Tibial artery (tissue), 4 donors: ENCODE measurements at places on chromosomes 1 and 21.
A peak's percentile ranks its signal among the peaks of the same experiment; 100 is the strongest.

DNA sequence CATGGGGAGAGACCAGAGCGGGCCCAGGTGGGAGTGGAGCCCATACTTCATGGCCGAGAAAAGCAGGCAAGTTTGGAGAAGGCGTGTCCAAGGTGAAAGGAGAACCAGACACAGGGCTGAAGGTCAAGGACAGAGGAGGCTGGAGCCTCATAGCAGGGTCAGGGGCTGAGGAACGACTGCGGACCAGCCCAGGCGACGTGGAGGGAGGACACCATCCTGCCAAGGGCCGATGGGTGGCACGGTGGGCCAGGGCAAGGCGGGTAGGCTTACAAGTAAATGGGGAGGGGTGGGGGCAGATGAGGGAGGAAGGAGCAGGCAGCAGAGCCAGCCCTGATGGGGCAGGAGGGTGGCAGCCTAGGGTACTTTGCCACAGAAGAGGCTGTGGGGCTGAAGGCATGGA lies 18.2 kb upstream of the GPR153 start:
- DNase-seq: no peak

GRCh38 chr1:166122873-166123466 lies 43.8 kb downstream of the FAM78B start:
- DNase-seq: no peak

DNA sequence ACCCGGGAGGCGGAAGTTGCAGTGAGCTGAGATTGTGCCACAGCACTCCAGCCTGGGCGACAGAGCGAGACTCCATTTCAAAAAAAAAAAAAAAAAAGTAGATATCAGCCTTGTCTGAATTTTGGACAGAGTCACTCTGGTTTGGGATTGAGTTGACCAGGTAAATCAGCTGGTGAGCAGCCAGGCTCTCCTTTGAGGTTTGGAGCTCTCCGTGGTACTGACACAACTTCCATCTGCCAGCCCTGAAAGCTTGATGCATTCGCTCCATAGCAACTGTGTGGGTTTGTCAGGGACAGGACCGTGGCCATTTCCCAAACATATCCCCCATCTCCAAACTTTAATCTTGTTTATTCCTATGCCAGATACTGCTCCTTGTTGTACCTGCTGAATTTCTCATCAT lies 155.2 kb downstream of the DMRTA2 start:
- DNase-seq: no peak

GRCh38 chr21:16454399-16454798 lies 724.6 kb downstream of the USP25 start:
- no peak for DNase-seq

DNA sequence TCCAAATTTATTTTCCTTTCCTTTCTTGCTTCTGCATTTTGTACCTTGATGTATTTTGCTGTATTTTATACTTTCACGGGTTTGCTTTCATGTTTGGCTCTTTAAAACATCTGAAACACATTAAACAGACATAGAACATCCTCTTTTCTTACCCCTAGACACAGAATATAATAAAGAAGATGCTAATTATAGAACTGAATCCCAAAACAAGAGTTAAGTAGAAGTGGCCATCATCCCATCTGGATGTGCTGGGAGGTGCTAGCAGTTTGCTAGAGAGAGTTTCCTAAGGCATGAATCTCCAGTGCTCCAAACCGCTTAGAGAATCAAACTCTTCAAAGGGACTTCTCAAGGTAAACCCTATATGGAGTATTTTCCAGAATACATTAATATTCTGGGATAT lies 53.9 kb upstream of the GNG12 start:
- DNase-seq: no peak

DNA sequence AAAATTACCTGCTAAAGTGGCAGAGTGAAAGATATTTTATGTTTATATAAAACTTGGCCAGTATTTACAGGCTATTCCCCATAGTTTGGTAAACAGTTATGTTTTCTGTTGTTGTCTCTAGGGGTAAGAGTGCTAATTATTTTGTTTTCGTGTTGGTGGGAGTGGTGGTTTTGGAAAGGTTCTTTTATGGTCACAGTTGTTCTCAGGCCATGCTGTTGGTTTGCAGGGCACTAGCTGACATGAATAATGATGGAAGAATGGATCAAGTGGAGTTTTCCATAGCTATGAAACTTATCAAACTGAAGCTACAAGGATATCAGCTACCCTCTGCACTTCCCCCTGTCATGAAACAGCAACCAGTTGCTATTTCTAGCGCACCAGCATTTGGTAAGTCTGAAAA lies 92.5 kb downstream of the ITSN1 start:
- DNase-seq: no peak

GRCh38 chr1:54906586-54906985 lies 19.6 kb upstream of the DHCR24 start:
- no peak for DNase-seq

DNA sequence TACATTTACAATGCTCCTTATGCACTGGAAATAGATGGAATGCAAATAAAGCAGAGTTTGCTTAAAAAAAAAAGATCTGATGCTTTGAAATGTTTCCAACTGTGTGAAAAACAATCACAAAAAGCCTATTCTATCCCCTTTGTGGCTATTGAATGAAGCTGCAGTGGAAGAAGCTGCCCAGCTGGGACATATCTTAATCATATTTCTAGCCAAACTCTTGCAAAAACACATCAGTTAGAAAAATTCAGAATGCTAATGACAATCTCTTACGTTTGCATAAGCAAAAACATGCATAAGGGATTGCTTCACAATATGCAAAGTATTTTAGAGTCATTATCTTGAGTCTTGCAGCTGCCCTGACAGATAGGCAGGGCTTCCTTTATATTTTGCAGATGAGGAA lies 526.4 kb upstream of the USP24 start:
- no peak for DNase-seq

GRCh38 chr1:185353124-185353523 lies 36.1 kb upstream of the IVNS1ABP start:
- no peak for DNase-seq

- DNase-seq: no peak
These were observed 10.9 kb downstream of the RASSF5 start for GRCh38 chr1:206518206-206518605.

DNA sequence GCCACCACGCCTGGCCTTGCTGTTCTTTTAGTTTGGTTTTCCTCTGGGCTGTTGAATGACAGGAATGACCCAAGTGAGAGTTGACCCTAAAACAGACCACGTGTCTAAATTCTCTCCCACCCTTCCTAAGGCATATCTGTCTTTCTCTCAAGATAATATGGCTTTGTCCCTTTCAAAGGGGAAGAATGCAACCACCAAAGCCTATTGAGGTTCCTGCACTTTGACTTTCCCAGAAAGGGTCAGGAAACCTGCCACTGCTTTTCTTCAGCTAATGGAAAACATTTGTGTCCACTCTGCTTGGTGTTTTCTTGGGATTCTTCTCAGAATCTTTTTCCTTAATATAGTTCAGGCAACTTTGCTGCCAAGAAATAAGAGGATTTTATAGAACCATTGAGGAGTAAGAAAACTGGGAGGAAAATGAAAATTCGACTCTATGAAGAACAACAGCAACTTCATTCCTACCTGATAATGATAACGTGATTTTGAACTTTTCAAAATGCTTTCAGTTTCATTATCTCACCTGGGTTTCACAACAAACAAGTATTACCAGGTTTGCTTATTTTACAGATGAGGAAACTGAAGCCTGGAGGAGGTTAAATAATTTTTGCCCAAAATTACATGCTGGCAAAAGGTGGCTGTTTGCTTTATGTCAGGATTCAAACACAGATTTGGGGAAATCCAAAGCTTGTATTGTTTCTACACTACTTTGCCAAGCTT lies 6.9 kb downstream of the PLPP3 start:
- DNase-seq: no peak

- no peak for DNase-seq
These were observed 46.8 kb upstream of the DIPK1A start for GRCh38 chr1:93007941-93008577.

DNA sequence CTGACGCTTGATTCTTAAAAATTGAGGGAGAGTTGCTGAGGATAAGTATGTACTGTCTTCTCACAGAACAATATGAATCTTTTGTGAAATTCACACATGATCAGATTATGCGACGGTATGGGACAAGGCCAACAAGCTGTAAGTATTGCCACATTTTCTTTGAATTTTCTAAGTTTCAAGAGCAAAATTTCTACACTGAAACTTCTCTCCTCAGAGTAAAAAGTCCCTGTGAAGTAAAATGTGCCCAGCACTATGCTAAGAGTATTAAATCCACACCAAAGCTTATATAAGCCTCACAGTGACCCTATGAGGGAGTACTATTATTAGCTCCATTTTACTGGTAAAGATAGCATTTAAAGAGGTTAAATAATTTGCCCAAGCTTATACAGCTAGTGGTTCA lies 12.2 kb downstream of the AKIRIN1 start:
- no peak for DNase-seq

DNA sequence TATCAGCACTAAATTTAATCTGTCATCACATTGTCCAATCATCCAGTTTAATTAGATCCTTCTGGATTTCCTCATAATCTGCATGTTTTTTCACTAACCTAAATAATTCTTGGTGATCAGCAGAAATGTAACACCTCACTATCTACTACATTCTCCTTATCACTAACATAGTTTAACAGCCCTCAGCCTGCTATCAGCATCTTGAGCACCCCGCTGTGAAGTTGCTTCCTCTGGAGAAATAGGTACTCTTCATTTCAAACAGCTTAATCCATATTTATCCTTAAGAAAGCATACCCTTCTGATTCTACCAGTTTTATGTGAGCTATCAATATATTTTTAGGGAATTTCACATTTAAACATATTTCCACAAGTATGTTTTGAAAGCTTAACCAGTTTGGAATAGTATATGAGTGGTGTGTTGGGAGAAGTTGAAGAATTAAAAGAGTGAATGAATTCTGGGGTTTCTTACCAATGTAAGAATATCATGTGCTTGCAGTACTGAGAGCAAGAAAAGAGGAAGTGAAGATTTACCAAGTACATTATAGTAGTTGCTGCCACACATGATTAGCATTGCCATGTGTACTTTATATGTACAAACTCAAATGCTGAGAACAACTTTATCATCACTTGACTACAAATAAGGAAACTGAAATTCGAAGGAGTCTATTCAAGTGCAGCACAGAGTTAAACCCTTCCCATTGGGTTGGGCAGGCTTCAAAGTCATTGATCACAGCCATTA lies 771.1 kb upstream of the ADGRL4 start:
- DNase-seq: no peak

DNA sequence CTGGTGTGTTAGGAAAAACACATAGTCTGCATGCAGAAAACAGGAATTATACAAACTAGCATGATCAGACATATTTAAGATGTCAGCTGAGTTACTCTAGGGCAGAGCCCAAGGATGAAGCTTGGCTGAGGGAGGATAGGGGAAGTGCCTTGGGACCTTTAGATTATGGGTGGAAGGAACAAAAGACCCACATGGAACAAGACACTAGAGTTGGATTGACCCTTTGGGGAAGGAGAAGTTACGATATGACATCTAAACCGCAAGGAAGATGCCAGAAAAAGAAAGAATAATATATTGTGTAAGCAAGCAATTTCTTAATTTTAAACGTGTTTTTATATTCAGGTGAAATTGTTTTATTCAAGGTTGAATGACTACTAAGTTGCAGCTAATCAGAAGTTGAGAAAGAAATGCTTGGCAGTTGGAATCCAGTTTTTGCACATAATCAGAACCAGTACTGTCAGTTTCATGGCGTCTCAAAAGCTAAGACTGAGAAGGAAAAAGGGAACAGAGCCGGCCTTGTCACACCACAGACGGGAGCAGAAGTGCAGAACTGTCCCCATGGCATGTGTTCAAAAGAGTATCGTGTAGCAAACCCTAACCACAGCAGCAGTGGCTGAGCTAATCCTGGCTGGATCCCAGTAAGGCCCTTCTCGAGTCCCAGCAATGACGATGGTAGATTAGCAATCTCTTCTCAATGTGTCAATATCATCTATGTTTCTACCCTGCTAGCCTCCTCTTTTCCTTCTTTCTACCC lies 31.2 kb upstream of the IFNAR2 start:
- peak; percentile 53 for DNase-seq

- DNase-seq: no peak
These were observed 277.6 kb downstream of the DSCAM start for GRCh38 chr21:40569357-40569756.

GRCh38 chr21:14488672-14489204 lies 57.4 kb downstream of the SAMSN1 start:
- no peak for DNase-seq

DNA sequence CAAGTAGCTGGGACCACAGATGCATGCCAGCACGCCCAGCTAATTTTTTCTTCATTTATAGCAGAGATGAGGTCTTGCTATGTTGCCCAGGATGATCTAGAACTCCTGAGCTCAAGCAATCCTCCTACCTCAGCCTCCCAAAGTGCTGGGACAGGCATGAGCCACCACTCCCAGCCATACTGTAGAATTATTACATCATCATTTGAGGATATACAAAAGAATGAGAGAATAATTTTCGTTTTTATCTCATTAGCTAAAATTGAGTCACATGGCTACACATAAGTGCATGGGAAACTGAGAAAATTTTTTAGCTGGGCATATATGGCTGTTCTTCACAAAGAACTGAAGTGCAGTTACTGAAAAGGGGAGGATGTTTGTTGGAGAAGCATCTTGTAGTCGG lies 21.2 kb downstream of the STXBP3 start:
- DNase-seq: no peak

GRCh38 chr1:43279161-43279560 lies 6.2 kb downstream of the C1orf210 start:
- DNase-seq: no peak

GRCh38 chr21:16455978-16456377 lies 726.2 kb downstream of the USP25 start:
- no peak for DNase-seq

DNA sequence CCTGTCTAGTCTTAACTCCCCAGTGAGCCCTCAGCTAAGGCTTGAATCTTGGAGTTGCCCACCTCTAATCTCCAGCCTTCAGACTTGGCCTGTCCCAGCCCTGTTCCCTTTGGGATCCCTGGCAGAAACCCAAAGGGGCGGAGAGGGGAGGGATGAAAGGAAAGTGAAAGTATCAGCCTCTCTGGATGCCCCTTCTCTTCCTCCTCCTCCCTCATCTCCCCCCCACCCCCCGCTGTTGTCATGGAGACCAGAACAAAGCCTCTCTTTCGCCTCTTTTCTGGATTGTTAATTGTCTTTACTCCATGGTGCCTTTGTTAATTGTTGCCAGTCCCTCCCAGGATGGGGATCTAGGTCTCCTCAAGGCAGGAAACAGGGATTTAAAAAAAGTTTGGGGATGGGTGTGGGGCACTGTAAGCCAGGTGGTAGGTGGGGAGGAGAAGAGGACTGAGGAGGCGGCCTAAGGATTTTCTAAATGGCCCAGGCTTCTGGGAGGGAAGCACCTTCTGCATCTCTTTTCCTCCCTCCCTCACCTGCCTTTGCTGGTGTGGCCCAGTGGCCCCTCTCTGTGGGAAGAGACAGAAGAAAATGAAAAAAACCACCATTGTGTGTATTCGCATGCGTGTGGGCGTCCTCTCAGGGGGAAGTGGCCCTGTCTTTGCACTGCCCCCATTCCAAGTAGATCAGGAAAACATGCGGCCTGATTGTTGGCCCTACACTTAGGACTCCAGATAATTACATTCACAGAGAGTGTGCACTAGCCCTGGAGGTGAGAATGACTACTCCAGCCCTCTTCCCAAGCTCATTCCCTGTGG lies 7.5 kb upstream of the SOX13 start:
- DNase-seq: no peak

- DNase-seq: no peak
These were observed 61.1 kb downstream of the GFI1 start for GRCh38 chr1:92425617-92426016.

GRCh38 chr1:160685266-160685665 lies 26.4 kb downstream of the CD48 start:
- DNase-seq: no peak

GRCh38 chr1:111209622-111210021 lies 9.2 kb upstream of the DENND2D start:
- DNase-seq: no peak

GRCh38 chr1:46520063-46520911 lies 30.7 kb downstream of the DMBX1 start:
- no peak for DNase-seq
